Activated CD8-positive, alpha-beta memory T cell treated with anti-CD3 and anti-CD28 coated beads, Interleukin-2, amount 50 U/mL, for 4 hours (primary cell): ENCODE measurements at places on chromosomes 5 and 9.

DNA sequence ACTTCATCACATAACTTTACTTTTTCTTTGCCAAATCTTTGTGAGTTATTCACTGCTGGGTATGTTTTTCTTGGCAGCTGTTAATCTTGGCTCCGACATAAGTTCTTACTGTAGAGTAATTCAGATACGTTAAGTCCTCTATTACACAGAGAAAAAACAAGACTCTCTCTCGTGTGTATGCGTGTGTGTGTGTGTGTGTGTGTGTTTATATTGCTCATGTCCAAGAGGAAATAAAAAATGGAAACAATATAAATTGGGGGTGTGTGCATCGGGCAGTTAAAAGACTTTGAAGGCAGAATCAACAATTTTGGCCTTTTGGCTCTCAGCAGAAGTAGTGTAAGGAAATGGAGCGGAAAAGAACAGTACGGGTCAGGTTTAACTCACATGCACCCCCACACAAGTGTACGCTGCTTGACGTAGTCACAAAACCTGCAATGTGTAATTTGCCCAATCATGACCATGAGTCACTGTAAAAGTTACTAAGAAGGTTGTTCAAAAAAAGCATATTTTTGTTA, 67.2 kb upstream of the IFNE start:
- DNase-seq = no peak

GRCh38 chr5:148840531-148840930, 14.1 kb downstream of the ADRB2 start:
- DNase-seq = no peak

GRCh38 chr9:26462751-26463150, 429.9 kb downstream of the CAAP1 start:
- no peak for DNase-seq

GRCh38 chr9:6877671-6878161, 119.9 kb downstream of the KDM4C start:
- DNase-seq = no peak

DNA sequence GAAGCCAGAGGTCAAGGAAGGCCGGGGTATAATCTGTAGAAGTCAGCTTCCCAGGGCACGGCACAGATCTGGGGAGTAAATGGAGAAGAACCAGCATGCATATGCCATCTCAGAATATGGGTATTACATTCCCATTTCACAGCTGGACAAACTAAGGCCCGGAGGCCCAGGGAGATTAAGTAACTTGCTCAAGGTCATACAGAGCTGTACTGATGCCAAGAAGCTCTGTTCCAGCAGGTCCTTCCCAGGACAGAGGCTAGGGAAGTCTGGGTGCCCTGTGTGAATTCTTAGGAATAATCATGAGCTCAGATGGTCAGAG, 19.2 kb downstream of the COL27A1 start:
- no peak for DNase-seq

DNA sequence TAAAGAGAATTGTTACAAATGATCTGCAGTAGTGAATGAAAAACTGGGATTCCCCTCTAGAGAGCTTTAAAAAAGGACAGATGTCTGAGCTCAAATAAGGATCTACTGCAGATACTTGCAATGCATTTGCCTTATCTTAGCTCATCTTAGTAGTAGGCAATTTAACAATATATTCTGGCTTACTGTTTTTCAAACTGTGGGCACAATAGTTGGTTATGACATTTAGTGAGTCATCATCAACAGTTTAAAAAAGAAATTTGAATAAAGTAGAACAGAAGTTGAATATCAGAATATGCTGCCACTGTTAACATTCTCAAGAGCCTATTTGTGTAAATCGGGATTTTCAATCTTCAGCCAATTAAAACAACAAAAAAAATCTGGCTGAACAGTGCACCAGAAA, 6.7 kb upstream of the CAST start:
- DNase-seq = no peak
